Stimulated activated CD4-positive, alpha-beta T cell treated with anti-CD3 and anti-CD28 coated beads, Interleukin-2, amount 100 ng/mL, for 4 hours (primary cell): ENCODE measurements at places on chromosomes 13 and 19.

- no peak for DNase-seq
These were observed 272.7 kb downstream of the NHLRC3 start for GRCh38 chr13:39310961-39311360.

GRCh38 chr13:51146667-51147066, 35.6 kb upstream of the C13orf42 start:
- DNase-seq = no peak

GRCh38 chr19:3274942-3275582, 50.6 kb downstream of the CELF5 start:
- peak; percentile 32 for DNase-seq

DNA sequence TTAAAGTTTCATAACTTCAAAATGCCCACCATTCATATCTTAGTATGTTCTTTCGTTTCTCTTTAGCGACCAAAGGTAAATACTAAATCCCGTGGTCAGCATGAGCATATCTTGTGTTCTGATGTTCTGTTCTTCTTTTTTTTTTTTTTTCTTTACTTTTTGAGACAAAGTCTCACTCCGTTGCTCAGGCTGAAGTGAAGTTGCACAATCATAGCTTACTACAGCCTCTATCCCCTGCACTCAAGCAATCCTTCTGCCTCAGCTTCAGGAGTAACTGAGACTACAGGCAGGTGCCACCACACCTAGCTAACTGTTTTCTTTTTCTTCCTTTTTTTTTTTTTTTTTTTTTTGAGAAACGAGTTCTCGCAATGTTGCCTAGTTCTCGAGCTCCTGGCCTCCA, 60.9 kb upstream of the ATP12A start:
- DNase-seq = no peak
